Activated T-cell treated with anti-CD3 and anti-CD28 coated beads, Interleukin-2, amount 50 U/mL, for 48 hours (primary cell): ENCODE measurements at places on chromosomes 13 and 19.

DNA sequence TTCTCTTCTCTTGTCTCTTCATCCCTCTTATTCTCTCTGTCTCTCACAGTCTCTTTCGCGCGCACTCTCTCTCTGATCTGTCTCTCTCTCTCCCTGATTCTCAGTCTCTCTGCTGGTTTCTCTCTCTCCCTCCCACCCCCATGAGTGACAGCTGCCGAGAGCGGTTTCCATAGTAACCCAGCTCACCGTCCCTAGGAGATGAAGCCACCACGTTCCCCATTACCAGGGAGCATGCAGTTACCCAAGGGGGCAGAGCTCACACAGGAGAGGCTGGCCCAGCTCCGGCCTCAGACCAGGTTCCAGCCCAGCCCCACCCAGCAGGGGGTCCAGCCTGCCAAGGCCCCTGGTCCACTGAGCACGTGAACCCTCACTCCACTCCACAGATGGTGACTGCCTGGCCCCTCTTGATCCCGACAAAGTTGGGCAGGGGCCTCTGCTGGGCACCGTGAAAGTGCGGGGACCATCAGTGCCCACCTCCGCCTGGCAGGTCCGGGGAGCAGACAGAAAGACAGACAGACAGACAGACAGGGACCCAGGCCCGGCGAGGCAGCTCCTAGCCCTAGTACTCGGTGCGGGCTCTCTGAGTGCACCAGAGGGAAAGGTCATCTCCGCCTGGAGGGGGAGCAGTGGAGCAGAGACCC, 50.6 kb downstream of the CELF5 start:
- DNase-seq, result peak; percentile 79

DNA sequence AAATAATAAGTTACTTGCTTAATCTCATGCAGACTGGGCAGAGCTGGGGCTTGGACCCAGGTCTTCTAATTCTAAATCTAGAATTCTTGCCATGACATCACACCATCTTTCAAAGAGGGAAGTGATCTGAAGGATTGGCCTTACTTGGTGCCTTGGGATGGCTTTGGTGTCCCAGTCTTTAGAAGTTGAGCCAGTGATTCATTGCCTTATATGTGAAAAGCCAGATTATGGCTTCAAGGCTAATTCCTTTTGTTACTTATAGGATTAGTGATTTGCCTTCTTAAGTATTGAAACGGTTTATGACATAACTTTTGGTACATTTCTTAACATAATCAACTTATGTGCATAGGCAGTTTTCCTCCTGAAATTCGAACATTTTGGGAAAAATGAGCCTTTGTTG, 14.9 kb downstream of the COG3 start:
- no peak for DNase-seq

- DNase-seq, result no peak
These were observed 10.1 kb downstream of the RHPN2 start for GRCh38 chr19:33054623-33055022.

DNA sequence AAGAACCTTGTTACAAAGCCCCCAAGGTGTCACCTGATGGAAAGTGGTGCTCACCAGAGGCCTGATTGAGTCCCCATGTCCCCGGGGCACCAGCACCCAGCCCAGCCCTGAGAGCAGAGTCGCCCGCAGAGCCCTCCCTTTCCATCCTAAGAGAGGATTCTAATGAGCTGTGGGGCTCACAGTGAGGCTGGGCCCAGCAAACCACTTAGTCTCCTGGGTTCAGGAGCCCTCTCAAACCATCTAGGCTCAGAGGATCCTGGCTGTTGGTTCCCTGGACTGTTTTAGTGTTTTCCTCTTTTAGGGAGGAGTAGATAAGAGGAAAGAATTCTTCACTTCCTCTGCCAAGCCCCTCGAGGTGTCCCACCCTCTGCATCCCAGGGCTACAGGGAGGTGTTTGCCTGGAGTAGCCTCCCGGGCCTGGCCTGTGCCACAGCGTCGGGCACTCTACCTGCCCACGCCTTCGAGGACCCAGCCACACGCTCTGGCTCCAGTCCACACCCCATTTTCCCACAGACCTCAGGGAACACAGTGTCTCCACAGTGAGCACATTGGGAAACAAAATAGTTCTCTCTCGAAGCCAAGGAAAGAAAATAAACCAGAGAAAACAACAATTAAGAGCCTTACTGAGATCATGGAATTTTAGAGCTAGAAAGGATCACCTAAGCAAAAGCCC, 34.4 kb downstream of the DHRS12 start:
- DNase-seq, result no peak

DNA sequence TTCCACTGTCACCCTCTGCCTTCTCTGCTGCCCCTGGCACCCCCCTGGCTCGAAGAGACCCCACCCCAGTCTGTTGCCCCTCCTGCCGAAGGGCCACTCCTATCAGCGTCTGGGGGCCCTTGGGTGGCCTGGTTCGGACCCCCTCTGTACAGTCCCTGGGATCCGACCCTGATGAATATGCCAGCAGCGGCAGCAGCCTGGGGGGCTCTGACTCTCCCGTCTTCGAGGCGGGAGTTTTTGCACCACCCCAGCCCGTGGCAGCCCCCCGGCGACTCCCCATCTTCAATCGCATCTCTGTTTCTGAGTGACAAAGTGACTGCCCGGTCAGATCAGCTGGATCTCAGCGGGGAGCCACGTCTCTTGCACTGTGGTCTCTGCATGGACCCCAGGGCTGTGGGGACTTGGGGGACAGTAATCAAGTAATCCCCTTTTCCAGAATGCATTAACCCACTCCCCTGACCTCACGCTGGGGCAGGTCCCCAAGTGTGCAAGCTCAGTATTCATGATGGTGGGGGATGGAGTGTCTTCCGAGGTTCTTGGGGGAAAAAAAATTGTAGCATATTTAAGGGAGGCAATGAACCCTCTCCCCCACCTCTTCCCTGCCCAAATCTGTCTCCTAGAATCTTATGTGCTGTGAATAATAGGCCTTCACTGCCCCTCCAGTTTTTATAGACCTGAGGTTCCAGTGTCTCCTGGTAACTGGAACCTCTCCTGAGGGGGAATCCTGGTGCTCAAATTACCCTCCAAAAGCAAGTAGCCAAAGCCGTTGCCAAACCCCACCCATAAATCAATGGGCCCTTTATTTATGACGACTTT, 2.0 kb downstream of the ZFP36 start:
- DNase-seq, result peak; percentile 59

GRCh38 chr13:49587311-49587847, 2.0 kb upstream of the RCBTB1 start:
- no peak for DNase-seq

- DNase-seq, result no peak
These were observed 9.8 kb upstream of the SIGLEC12 start for GRCh38 chr19:51511353-51511752.

DNA sequence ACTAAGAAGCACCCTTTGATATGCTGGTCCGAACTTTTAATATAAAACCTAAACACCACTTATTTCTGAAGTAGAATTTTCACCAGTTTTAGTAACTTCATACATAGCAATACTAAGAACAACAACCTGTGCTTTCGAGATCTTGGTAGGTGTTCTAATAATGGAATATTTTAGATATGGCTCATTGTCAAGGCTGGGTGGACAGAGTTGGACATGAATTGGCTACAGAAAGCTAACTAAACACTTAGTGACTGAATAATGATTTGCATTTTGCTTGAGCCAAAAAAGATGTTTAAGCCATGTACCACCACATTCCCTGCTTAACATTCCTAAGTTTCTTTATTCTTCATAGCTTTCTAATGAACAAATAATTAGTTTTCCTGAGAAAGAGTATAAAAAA, 344.3 kb upstream of the SGCG start:
- no peak for DNase-seq

GRCh38 chr13:42354241-42355091, 82.5 kb downstream of the AKAP11 start:
- DNase-seq, result peak; percentile 73

GRCh38 chr19:13817615-13818371, 22.6 kb downstream of the ZSWIM4 start:
- peak; percentile 59 for DNase-seq

- no peak for DNase-seq
These were observed 15.5 kb upstream of the SIGLEC11 start for GRCh38 chr19:49976496-49976895.

DNA sequence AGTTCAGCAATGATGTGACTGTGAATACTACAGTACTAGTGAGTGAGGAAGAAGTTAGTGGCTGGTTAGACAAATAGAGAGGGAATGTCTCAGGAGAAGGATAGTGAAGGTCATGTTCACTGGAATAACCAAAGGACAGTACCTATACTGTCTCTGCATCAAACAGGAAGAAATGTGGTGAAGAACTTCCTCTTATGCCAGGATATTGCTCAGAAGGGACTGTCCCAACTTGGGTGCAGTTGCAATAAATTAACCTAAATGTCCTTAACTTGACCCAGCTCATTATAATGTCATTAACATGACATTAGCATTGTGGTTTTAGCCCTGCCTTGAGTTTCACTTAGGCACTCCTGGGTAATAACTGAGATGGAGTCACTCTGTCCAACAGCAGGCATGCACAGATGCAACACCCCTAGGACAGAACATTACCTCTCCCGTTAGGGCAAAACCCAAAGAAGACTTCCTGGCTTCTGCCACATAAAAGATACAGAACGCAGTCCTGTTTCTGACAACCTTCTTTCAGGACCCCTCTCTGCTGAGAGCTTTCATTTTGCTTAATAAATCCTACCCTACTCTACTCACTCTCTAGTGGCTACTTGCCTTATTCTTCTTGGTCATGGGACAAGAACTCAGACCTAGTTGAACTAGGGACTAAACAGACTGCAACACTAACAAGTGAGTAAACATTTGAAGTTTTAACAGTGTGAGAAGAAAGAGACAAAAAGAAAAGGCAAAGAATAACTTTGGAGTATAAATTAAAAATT, 1591.6 kb upstream of the MIR17HG start:
- no peak for DNase-seq

DNA sequence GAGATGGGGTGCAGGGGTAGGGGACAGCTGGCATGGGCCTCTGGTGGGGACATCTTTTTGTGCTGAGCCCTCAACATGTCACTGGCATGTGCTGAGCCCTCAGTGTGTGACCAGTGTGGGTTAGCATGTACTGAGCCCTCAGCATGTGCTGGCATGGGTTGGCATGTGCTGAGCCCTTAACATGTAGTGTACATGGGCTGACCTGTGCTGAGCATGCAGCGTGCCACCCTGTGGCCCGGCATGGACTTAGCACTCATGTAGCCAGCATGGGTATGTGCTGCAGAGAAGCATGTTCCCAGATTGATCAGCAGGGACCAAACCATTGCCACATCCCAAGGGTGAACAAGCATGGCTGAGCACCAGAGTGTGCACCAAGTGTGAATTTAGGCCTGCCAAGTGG, 11.5 kb downstream of the HIPK4 start:
- no peak for DNase-seq

GRCh38 chr19:49362048-49362928, at the start of gene TEAD2:
Gene TEAD2 (minus strand): TSS chr19:49362416. CDS start chr19:49360075, 2,341 bp downstream.
- no peak for DNase-seq

DNA sequence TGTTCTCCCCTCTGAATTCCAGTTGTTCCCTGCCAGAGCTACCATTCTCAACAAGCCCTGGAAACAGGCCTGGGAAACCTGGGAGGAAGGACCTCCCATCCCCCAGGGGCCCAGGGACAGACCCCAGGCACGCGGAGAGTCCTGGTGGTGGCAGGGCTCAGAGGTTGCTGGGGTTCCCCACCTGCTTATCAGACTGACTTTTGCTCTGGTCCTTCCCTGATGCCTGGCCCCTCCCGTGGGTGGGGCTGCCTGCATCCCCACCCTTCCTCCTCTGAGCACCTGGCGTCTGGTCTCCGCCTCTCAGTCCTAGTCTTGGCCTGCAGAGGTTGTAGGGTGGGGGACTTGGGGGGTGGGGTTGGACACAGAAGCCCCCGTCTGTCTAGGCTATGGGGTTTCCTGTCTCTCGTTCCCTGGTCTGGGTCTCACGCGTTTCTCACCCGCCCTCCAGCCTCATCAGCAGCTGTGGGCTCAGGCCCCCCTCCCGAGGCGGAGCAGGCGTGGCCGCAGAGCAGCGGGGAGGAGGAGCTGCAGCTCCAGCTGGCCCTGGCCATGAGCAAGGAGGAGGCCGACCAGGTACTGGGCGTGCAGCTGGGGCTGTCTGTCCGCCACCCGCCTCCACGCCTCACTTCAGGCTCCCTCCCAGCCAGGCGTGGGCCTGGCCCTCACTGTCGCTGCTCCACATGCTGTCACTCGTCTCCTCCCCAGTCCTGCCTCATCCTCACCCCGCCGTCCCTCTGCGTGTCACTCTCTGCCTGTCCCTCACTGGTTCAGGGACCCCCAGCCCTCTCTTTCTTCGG, 13.6 kb downstream of the EPN1 start:
- DNase-seq, result no peak

DNA sequence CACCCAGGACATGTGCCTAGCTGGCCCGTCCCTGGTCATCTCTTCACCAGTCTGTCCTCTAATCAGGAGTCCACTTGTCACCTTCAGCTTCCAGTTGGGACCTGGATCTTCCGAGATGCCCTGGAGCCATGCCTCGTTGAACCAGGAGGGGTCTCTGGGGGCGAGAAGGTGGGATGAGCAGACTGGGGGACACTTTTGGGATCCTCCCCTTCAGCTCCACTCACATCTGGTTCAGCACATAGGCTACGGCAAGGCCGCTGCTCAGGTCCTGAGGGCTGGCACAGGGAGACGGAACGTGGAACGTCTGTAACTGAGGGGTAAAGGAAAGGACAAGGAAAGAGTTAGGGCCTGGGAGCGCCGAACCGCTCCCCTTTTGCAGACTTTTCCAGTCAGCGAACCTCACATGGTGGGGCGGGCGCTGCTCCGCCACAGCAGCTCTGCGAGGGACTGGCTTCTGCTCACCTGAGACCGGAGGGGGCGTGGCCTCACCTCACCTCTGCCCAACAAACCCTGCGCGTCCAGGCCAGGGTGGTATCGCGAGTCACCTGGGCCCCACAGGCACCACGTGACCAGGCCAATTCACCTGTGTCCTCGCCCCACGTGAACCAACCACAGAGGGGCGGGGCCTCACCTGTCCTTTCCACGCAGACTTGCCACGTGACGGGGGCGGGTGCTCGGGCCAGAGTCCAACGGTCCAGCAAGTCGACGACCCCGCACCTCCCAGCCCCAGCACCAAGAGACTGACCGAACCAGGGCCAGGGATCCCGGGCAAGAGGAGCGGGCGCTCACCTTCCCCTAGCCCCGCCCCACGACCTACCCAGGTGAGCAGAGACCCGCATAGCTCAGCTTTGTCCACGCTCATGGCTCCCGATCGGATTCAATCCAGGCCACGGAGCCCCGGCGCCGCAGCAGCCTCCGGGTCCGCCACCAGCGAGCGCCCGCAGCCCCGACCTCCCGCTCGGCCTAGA, at the start of gene HOOK2:
Gene HOOK2, minus strand, starts transcription at position 965 of the 968 bp plus-strand sequence. Its CDS starts 103 bp downstream, at position 862.
- DNase-seq, result peak; percentile 39

DNA sequence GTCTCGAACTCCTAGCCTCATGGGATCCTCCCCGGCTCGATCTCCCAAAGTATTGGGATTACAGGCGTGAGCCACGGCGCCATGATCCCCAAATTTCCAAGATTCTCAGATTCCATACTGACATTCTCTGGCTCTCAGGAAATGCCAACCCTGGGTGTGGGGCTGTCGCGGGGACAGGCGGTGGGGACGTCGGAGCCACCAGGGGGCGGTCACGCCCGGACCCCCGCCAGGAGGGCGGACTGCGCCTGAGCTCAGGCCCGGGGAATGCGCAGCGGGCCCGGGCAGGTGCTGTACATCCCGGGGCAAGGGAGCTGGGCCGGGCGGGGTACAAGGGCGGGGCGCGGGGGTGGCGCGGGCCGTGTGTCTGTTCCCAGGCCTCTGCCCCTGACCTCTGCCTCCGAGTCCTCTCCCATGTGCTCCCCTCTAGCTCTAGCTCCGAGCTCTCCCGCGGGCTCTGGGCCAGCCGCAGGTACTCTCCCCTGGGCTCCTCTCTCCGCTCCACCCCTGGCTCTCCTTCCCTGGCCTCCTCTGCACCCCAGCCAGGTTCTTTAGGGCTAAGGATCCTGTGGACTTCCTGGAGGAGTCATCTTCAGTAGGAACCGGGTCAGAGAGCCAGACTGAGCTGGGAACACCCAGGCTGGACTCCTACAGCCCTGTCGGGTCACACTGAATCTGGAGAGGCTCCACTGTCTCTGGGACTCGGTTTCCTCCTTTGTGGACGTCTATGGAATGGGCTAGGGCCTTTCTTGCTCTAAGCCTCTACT, 2.4 kb downstream of the PPP1R13L start:
- DNase-seq, result peak; percentile 50
